ENCODE measurements at places on chromosomes 16 and 17. TPM values are rescaled to one million over a fixed set of nuclear protein-coding genes. Genes with fewer than 3 reads are reported as not detected.

DNA sequence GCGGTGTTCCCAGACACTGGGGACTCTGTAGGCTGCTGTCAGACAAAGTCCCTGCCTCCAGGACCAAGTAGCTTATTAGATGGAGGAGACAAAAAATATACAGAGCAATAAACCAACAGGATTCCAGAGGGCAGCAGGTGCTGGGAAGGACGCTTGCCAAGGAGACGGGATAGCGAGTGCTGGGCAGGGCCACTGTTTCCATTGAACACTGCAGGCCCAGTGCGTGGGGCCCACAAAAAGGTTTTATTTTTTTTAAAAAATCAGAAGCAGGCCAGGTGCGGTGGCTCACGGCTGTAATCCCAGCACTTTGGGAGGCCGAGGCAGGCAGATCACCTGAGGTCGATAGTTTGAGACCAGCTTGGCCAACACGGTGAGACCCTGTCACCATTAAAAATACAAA, 84.2 kb downstream of the ABCC6 start:
- no peak for DNase-seq

DNA sequence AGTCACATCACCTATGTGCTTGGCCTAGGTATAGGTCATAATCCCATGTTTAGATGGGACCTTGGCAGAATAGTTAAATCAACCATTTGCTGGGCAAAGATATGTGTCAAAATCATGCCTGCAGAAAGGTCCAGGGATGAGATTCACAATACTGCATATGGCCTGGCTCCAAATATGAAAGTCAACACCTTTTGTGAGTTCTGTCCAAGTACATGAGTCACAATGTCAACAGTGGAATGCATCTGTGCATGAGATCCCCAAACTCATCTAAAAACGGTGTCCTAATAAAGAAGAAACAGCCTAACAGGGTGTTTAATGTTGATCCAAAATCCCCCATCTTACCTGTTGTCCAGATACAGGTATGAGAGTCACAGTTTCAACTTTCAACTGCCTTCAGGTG, 1847.5 kb downstream of the TP53TG3F start:
- DNase-seq = no peak

Gene KCNH6
- polyA plus RNA-seq = not detected

Gene SLC6A2
- 3.0 TPM for polyA plus RNA-seq

Gene ITGAX
- 0.78 TPM for polyA plus RNA-seq

Gene ABCA6
- 10.9 TPM for polyA plus RNA-seq

Data from muscle of arm (tissue), 14 donors.